Stimulated activated CD8-positive, alpha-beta memory T cell treated with anti-CD3 and anti-CD28 coated beads, Interleukin-15, amount 100 ng/mL, for 48 hours (primary cell): ENCODE measurements at places on chromosomes 3 and 15.

- DNase-seq: no peak
Measured at GRCh38 chr15:101054991-101055390, 135.8 kb downstream of the LRRK1 start.

- DNase-seq: no peak
Measured at GRCh38 chr15:82124331-82125263, 78.8 kb upstream of the MEX3B start.

DNA sequence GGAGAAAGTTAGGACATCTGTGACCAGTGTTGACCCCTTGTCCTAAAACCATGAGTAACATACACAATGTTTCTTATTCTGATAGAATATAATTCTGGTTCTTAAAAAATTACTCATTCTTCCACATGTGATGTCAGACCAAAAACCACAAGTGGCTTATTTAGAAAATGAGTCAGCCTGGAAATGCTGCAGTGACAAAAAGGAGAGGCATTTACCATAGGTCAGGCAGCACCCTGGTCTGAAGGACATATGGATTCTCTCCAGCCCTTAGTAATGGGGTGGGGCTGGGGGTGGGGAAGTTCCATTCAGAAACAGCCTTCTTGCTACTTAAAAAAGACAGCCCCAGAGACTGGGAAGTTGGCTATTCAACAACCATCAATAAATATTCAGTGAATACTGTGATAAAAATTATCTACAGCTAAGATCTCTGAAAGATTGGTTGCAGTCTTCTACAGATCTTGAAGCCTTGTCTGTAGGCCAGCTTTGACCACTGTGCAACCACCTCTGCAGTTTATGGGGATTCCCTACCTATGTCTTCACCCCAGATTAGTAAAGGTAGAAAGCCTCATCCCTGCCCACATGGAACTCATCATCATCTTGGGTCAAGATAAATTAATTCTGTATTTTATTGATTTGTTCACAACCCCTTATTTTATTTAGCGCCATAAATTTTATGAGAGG is 34.9 kb upstream of the TIMP4 start:
- peak; percentile 44 for DNase-seq

DNA sequence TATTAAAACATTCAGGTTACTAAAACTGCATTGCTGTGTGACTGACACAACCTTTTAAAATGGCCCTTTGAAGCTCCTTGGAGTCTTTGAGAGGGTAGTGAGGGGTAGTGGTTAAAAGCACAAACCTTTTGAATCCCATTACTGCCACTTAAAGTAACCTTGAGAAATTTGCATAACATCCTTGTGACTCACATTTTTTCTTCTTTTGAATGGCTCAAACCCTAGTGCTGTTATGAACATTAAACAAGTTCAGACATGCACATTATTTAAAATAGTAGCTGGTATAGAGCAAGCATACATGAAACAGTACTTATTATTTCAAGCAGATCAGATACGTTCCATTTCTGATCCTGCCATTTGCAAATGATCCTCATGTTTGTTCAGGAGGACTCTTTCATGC is 3.7 kb upstream of the CLDN1 start:
- no peak for DNase-seq

- no peak for DNase-seq
Measured at GRCh38 chr15:66004618-66005262, 135.4 kb downstream of the RAB11A start.

DNA sequence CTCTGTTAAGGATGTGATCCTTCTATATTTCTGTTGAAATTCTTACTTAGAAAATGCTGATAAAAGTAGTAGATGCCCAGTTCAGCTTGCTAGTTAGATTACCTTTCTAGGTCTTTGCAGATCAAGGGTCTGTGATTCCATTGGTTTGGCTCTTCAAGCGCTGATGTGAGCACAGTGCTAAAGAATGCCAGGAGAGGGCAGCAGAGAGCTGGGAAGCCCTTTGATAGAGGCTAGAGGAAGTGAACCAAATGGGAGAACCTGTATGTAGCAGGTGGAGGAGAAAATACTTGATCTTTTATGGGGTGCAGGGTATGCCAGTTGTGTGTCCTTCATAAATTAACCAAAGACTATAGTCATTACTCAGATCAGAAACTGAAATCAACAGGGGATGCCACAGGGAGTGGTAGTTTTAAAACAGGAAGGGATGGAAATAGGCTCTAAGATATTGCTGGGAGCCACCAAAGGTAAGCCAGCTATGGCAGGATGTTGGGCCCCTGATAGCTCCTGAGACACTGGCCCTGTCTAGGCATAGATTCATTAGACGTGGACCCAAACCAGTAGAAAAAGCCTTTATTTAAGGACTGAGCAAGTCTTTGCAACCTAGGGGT is 677.4 kb downstream of the SQOR start:
- DNase-seq: peak; percentile 13

DNA sequence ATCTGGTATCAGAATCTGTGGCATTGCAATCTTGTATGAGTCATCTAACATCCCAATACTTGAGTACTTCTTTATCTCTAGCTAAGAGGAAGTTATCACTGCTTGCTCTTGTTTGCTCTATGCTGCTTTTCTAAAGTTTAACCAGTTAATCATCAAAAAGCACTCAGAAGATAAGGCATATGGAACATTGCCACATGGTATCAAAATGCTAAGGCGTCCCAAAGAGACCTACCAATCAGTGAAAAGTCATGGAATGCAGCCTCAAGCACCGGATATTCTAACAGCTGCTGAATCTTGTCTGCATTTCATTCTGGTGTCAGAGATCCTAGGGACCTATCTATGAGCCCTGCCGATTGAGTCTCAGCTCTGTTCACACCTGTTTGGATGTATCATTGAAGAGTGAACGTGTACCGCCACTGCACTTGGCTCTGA is 192.8 kb downstream of the ARPP21 start:
- DNase-seq: no peak

- no peak for DNase-seq
Measured at GRCh38 chr15:25059698-25060471, 105.1 kb downstream of the SNRPN start.

DNA sequence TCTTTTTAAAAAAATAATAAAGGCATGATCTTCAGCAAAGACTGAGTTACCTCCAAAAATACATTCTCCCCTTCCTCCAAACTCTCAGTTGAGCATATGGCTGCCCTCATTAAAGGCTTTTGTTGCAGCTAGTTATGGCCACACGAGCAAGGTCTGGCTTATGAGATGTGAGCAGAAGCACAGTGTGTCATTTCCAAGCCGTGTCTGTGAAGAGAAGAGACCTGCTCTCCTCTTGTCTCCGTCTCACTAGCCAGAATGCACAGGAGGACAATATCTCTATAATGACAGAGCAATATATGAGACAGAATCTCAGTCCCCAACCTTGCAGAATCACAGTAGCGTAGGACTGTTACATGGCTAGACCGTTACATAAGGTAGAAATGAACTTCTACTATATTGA is 152.3 kb downstream of the MAGI1 start:
- DNase-seq: no peak

GRCh38 chr3:116877968-116878367 is 168.4 kb downstream of the TUSC7 start:
- DNase-seq: no peak

DNA sequence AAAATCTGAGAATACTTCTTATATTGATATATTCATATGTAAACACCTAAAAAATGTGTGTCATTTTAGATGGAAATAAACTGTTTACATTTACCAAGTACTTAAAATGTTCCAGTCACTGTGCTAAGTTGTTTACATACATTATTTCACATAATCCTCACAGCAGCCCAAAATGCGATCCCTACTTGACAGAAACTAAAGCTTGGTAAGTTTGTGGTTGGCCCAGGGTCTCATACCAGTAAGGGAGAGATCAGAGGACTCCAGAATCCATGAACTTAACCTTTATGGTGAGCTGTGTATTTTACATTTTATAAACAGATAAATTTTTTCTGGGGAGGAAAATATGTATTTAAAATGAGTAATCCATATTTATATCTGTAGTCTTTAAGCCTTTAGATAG is 51.2 kb downstream of the SLC25A26 start:
- no peak for DNase-seq

GRCh38 chr15:93070132-93070531 is 18.9 kb downstream of the RGMA start:
- DNase-seq: no peak

DNA sequence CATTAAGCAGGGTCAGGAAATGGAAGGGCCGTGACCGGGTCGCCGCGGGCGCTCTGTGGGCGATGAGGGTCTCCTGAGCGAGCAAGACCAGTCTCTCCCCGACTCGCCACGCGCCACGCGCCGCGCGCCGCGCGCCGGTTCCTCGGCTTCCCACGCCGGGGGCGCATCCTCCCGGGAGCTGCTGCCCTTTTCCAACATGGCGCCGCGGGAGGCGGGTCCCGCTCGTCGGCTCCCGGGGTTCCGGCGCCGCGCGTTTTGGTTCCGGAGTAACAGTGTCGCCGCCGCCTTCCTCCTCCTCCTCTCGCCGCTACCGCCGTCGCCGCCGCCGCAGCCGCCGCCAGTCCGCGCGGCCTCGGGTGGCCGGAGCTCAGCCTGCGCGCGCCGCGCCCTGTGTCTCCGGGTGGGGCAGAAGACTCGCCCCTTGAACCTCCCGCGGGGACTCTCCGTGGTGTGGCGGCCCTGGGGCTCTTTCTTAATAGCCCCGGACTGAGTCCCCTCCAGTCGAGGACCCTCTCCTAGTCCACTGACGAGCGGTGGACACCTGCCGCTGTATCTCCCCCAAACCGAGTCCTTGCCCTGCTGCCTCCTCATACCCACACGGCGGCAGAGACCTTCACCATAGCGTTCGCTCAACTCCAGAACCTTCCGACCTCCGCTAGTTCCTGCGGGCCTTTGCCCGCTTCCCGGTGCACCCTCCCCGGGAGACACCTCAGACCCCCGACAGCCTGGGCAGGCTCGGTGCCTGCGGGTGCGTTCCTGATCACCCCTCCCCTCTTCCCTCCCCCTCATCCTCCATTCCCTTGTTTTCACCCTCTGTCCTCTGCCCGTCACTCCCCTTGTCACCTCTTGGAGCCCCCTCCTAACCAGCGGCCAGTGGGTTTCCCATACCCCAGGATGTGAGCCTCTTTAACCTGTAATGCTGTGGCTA is at the start of gene MAP2K5:
MAP2K5 (plus strand) TSS at position 284 of the 928 bp plus-strand sequence; CDS start at position 917, 633 bp downstream.
- DNase-seq: peak; percentile 80

DNA sequence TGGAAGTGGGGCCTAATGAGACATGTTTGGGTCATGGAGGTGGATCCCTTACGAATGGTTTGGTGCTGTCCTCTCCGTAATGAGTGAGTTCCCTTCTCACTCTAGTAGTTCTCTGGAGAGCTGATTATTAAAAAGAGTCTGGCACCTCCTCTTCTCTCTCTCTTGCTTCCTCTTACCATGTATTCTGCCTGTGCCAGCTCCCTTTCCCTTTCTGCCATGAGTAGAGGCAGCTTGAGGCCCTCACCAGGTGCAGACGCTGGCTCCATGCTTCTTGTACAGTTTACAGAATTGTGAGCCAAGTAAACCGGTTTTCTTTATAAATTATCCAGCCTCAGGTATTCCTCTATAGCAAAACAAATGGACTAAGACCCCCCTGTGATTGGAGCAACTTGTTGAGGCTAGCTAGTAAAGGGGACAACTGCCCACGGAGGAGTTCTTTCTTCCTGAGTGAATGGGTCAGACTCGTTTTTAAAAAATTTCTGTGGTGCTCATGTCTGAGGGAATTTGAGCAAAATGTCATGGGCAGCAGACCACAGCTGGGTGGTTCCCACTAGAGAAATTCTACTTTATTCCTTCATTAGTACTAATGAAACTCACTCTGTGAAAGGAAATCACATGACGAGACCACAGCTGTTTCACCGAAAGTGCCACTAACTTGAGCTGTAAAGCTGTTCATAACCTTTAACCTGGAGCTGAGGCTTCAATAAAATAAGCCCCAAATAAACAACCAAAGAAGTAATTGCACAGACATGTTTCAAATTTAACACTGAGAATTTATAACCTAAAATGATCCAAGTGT is 210.0 kb downstream of the NFKBIZ start:
- no peak for DNase-seq

DNA sequence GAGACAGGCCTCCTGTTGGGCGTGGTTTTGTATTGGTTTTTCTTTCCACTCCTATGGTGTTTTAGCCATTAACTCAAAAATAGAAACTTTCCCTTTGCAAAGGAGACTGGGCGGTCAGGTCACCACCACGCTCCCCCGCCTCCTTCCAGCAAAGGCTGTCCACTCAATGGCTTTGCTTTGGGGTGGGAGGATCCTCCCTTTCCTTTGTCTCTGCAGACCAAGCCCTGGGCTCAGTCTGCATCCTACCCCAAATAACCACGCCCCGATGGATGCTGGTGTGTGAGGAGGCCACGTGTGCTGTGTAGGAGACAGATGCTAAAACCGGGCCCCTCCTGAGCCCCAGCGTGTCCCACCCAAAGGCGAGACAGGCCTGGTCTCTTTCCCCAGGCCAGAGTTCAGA is 68.5 kb downstream of the GRIP2 start:
- no peak for DNase-seq

DNA sequence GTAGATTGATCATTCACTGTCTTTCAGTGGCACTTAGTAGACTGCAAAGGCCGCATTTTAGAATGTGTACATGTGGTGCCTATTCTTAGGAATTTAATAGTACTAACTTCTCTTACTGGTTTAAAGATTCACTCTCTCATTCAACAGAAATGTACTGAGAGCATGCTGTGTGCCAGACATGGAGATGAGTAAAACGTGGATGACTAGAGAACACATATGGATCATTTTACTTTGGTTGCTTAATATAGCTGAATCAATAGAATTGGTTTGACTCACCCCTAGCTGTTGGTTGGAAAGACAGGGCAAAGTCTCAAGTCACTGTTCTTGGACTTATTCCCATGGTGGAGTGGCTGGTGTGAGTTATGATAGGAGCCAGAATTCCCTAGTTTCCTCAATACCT is 109.1 kb upstream of the TNFAIP8L3 start:
- no peak for DNase-seq

GRCh38 chr15:74620636-74621545 is 5.3 kb downstream of the CLK3 start:
- peak; percentile 61 for DNase-seq

DNA sequence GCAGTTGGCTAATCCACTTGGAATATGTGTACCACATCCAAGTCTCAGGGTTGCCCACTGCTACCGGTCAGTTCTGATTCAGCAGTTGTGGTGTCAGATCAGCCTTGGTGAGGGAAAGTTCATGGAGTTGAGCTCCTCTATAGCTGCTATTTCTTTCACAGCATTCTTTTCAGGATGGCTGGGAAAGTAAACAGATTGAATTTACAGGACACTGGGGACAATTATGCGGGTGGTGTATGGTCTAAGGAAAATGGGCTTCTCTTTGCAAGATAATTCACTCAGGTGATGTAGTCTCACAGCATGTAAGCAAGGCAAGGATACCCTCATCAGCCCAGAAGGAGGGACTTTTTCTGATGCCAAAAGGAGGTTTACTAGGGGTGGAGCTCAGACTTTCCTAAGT is 249.9 kb downstream of the DOCK3 start:
- DNase-seq: no peak
